ENCODE measurements at places on chromosomes 16 and 17.

GRCh38 chr17:80083136-80083661 lies 18.2 kb upstream of the GAA start:
- no peak for DNase-seq

DNA sequence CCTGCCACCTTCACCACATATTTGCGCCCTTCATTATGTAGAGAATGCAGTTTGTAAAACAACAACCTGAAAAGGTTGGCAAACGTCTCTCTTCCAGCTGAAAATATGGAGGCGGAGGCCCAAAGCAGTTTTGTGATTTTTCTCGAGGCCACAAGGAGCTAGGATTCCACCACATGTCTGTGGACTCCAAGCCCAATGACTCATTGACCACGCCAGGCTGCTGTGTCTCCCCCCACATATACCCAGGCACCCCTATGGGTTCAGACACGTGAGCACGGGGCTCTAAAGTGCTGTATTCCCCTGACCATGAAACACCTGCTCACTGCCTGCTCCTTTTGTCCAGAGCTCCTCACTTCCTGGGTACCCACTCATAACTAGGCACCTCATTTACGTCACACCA lies 121.4 kb upstream of the CDH5 start:
- no peak for DNase-seq

DNA sequence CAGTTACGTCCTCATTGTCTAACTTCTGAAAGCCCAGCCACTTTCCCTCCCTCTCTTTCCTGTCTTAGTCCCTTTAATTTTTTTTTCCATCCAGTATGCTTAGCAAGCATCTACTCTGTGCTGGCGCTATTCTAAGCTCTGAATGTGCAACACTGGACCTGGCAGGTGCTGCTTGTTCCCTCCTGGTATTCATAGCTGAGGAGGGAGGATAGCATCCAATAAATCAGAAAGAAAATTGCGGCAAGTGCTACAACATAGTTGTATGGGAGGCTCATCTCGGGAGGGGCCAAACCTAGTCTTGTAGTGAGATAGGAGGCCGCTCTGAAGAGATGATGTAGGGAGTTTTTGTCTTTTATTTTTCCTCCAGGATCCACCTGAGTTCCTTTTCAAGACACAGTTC lies 457.3 kb upstream of the HSBP1 start:
- DNase-seq, result no peak

GRCh38 chr17:41486809-41487530 lies 2.7 kb downstream of the KRT36 start:
- no peak for DNase-seq

DNA sequence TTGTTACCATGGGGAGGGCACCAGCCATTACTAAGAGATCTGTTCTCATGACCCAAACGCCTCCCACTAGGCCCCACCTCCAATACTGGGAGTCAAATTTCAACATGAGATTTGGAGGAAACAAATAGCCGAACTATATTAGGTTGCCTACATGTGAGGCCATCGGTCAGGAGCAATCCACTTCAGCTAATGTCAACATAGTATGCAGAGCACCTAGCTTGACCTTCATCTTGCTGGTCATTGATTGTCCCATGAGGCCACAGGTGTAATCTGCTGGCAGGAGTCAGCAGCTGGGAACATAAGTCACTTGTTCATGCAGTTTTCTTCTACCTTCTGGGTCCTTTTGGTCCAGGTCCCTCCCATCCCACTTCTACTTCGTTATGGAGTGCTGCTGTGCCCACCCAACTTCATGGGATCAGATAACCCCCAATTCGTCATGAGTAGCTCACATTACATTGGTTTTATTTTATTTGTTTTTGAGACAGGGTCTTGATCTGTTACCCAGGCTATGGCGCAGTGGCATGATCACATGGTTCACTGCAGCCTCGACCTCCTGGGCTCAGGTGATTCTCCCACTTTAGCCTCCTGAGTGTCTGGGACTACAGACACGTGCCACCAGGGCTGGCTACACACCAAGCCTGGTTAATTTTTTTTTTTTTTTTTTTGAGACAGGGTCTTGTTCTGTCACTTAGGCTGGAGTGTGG lies 5.9 kb upstream of the KPNA2 start:
- DNase-seq, result no peak

DNA sequence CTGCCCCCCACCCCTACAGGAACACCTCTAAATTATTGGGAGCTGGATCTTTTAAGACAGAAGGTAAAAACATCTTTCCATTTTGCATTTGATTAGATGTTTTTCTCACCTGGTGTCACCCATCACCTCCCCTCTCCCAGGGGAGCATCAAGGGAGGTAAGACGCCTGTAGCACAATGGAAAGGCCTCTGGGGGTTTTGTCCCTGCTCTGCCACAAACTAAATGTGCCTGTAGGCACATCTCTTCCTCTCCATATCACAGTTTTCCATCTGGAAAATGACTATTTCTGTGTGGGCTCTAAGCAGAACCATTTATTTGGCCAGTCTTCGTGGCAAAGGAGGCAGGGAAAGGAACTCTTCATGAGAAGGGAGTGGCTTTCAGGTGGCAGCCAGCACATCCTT lies 76.6 kb downstream of the GNAO1 start:
- DNase-seq, result no peak

DNA sequence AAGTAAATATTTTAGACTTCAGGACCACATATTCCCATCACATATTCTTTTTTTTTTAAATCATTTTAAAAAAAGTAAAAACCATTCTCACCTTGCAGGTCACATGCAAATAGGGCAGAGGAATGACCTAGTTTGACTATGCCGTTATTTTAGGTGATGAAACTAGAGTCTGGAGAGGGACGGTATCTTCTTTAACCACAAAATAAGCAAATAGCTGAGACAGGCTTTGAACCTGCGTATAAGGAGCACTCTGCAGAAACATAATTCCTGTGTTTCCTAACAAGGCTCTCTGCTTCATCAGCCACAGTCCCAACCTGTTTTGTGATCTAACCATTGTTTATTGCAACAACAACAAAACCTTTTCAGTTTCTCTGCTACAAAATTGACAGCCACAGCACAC lies 121.5 kb downstream of the PCTP start:
- no peak for DNase-seq

DNA sequence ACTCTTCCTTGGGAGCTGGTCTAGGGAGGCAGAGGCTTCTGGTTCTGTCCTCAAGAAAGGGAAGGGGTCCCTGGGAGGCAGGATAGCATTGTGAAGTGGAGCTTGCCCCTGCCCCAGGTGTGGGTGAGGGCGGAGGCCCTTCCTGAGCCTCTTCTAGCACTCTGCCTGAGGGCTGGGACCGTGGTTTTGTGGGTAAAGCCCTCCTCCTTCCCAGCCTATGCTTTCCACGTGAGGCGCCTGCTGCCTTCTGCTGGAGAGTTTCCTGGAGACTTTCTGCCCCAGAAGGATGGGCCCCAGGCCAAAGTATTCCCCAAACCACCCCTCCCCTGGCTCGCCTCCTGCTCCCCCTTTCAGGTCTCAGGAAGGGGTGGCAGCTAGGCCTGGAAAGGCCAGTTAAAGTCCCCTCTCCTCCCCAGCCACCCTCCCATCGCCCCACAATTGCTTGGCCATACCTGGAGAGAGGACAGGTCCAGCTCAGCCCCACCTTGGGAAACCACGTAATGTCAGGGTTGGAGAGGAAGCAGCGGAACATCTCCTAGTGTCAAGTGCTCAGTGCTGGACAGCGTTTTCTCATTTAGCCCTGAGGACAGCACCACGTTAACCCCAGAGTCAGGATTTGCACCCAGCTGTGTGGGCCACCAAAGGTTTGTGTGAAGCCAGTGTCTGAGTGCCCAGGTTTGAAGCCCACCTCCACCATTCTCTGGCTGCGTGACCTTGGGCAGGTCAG lies 5.6 kb downstream of the SBK1 start:
- no peak for DNase-seq

DNA sequence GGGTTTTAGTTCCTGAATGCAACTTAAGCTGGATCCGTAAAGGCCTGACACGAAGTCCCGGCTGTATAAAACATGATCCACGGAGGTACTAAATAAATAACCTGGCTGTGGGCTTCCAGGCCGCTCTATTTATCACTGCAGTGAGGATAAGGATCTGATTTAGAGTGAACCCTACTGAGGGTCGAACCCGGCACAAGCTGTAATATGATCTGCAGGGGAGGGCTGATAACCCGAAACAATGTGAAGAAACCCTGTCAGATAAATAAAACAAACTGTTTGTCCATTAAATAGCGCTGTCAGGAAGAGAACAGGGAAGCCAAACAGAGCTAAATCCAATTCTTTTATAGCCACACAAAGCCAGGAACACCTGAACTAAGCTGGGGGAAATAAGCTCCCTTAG lies 375.6 kb upstream of the SALL1 start:
- no peak for DNase-seq

DNA sequence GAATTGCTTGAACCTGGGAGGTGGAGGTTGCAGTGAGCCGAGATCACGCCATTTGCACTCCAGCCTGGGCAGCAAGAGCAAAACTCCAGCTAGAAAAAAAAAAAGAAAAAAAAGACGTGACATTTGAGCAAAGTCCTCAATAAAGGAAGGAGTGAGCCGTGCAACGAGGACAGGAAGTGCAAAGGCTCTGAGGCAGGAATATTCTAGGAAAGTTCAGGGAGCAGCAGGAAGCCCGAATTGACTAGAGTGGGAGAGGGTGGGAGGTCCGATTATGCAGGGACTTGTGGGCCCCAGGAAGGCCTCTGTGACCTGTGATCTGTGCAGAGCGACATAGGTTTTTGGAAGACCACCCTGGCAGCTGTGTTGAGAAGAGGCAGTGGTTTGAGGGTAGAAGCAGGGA lies 8.6 kb upstream of the LASP1NB start:
- DNase-seq, result no peak

DNA sequence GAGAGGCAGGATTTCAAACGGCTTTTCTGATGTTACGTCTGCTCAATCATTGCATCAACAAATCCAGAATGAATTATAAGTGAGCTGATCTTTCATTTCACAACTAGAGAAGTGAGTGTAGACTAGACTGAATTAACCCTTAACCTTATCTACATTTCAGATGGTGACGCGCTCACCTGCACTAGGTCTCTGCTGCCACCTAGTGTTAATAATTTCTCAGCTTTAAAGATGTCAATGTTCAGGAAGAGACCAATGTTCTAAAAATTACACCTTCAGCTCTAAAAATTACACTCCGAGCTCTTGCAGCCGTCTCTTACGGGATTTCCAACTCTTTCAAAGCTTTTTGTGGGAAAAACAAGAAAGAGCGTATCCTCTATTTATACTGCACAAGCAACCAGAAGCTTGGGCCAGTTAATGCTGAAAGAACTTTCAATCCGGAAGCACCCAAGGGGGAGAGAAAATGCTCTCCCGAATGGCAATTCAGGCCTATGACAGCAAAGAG lies 88.2 kb upstream of the FA2H start:
- DNase-seq, result no peak

DNA sequence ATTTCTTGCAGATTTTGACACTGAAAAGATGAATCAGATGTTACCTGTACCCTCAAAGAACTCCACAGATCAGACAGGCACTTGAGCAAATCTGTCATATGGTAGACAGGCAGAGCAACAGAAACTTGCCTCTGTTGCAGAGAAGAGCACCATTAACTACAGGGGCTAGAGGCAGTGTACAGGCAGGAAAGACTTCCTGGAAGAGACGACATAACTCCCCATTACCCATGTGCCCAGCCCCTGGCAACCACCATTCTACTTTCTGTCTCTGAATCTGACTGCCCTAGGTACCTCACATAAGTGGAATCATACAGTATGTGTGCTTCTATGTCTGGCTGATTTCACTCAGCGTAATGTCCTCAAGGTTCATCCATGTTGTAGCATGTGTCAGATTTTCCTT lies 15.5 kb downstream of the GFOD2 start:
- DNase-seq, result no peak

GRCh38 chr17:965311-965989 lies 14.1 kb downstream of the NXN start:
- DNase-seq, result no peak

DNA sequence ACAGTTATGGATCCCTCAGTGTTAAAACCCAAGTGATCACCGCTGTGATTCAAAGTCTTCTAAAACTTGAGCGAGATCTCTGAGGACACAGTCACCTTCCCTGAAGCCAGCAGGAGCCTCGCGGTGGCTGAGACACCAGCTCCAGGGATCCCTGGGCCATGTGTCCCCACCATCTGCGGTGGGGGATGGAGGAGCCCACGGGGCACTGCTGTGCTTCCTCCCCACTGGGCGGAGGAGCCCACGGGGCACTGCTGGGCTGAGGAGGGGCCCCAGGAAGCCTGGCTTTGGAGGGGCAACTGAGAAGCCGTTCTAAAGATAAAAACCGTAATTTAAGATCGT lies 65.7 kb upstream of the METRNL start:
- DNase-seq, result no peak

DNA sequence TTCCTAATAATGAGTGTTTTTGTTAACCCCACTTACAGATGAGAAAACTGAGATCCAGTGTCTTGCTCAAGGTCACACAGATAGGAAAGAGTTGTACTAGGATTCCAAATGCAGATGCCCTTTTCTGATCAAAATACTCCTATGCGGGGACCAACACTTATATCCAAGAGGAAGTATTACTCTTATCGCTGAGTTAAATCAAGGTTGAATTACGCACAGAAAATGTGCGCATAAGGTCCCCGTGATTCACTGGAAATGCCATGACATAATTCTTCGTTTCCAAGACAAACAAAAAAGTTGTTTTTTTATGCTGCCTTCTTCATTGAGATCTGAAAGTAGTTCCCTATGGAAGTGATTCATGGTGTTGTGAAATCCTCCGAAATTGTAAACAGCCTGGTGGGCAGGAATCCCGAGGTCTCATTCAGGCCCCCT lies 463.8 kb upstream of the HSBP1 start:
- DNase-seq, result no peak

DNA sequence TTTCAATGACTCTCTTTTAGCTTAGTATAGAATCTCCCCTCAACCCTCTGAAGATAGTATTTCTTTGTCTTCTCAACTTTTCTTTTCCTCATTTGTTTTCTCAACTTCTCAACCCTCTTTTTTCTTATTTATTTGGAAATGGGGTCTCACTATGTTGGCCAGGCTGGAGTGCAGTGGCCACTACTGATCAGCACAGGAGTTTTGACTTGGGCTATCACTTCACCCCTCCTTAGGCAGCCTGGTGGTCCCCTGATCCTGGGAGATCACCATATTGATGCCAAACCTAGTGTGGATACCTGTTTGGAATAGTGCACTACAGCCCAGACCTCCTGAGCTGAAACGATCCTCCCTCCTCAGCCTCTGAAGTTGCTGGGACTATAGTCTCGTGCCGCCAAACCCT lies 79.8 kb downstream of the PITPNC1 start:
- DNase-seq, result no peak

DNA sequence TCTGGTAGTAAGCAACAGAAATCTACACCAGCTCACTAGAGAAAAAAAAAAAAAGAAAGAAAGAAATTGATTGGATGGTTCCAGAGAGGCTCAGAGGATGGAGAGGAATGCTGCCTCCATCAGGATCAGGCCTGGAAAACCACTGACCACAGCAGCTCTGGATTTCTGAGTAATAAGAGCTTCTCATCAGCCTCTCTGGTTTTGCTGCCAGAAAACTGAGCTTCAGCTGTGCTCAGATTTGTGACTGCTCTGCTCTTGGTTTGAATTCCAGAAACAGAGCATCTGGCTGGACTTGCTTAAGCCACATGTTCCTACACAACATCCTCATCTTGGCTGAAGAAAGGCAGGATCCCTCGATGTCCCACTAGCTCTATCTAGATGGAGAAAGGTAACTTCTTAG lies 25.9 kb downstream of the IRX6 start:
- no peak for DNase-seq
